ENCODE measurements at places on chromosomes 5 and 9.

DNA sequence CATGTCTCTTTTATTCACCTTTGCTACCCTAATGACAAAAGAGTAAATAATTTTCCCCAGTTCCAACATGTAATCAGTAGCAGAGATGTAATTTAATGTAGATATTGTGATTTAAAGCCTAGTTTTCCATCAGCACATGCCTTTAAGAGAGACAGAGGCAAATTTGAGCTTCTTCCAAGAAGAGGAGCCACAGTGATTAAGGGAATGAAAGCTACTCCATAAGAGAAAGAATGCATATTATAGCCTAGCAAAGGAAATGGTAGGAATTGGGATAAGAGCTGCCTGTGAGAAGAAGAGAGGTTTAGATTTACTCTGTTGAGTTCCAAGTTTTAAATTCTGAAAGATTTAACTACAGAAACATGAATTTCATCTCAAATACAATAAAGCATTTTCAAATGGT, 591.0 kb upstream of the DMAC1 start:
- no peak for DNase-seq

DNA sequence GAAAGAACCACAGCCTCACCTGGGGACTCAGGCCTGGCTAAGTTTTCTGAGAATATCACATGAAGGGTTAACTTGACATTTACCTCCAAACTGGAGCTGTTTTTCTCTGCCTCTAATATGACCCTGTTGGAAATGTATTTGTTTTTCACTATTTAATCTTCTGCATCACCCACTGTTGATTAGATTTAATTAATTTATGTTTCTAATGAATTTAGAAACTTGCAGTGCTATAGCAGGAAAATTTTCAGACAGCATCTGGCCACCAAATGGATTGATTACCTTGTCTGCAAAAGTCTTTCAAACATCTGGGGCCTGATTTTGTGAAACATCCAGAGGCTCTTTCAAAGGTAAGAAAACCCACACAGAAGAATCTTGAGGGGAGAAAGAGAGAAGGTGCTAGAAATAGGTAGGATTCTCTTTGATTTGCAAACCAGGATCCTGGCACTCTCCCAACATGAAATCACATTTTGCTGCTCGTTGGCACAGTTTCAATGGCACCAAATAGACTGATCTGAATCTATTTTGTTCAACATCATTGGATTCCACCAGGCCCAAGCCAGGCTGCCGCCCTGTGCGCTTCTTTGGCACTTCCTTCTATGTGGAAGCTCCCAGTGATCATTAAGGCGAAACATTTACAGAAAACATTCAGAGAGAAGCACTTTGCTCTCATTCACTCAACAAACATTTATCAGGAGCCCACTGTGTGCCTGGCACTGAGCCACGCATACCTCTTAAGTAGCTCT, 157.3 kb downstream of the PPP2R2B start:
- no peak for DNase-seq

DNA sequence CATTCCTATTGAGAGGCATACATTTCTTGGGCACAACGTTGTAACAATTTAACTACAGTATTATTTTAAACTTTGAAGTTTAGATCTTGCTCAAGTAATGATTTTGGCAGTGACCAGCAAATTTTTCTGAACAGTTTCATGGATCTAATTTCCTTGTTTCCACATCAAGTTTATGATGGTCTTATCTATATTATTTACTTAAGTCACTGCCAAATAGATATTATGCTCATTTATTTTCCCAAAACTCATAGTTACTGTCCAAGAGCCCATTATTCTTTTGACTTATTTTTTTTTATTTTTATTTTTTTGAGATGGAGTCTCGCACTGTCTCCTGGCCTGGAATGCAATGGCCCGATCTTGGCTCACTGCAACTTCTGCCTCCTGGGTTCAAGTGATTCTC, 86.5 kb upstream of the TLE4 start:
- DNase-seq = no peak

DNA sequence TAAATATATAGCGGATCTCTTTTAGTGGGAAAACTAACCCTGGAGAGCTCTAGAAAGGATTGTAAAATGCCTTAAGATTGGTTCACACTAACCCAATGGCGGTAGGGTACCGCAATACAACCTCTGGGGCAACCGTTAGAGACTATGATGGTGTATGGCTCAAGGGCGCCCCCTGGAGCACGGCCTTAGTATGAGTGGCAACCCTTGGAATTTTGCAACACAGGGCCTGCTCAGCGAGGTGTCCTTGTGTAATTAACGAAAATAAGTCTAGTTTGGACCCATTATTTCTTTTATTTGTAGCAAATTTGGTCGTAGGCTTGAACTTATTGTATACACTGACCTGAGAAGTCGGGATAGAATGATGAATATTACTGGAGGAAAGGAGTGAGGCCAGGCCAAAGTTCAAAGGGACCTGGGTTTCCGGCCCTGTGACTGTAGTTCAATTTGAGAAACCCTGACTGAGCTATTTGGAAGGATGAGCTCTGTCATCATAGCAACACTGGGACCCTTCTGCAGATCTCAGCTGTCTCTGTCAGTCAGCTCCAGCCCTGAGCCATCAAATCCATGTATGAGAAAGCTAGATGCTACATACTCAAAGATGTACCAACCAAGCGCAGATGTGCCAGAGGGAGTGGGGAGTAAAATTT, 54.8 kb downstream of the CAMK4 start:
- DNase-seq = no peak

DNA sequence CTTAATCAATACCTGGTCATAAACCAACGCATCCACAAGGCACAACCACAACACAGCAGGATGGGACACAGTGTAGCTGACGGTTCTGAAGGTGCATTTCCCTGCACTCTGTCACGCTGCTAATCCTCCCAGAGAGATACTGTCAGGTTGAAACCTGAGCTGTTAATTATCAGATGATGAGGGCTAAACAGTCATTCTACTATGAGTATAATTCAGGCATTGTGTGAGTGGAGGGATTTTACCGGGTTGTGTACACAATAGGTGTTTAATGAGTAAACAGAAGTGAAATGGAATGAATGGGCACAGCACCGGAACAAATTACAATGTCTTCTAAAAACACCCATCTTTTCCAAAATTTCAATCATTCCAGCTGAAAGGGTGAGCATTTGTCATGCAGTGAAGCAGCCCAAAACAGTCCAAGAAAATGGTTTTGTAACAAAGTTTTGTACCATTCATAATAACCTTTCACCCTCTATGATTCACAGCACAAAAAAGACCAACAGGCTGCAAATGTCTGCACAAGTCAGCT, 71.5 kb downstream of the ABCA1 start:
- peak; percentile 73 for DNase-seq

GRCh38 chr5:172437445-172438318, 16.6 kb downstream of the SH3PXD2B start:
- DNase-seq = peak; percentile 87

- DNase-seq = no peak
Observed at GRCh38 chr9:107274096-107274495, 9.0 kb upstream of the RAD23B start.

DNA sequence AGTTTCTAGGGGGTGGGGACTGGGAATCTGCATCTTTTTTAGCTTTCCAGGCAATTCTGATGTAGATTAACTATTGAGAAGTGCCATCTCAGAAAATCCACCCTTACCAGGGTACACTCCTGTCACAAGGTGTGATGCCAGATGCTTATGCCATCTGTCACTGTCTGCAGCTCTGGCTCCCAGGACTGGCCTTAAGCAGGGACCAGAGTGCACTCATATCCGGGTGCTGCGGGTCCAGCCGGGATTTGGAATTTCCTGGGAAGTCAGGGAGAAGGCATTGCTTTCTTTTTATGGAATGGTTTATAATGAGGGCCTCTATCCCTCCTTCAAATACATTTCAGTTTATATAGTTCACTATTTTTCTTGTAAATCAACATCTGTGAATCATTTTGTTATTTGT, 92.6 kb downstream of the TMEM174 start:
- DNase-seq = peak; percentile 99

- peak; percentile 9 for DNase-seq
Observed at GRCh38 chr9:129558551-129559505, 62.1 kb downstream of the C9orf50 start.

DNA sequence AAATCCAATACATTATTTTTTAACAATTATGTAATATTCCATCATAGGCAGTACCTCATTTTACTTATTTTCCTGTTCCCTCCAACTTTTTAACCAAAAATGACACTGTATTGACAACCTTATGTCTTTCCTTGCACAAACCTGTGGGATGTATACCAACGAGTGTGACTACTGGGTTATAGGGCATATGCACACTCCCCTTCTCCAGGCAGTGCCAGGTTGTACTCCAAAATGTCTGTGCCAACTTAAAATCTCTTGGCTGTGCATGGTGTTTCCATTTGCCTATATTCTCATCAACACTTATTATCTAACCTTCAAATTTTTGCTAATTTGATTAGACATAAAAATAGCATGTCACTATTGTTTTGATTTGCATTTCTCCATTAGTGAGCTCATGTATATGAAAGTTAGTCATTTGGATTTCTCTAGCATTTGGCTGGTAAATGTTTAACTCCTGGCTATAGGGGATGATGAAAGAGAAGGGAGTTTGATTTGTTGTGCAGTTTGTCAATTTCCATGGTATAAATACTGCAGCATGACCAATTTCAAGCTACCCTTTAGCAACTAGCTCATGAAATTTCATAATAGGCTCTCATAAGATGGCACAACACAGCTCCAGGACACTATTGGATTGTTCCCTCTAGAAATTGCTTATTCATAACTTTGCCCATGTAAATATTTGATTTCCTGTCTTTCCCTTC, 129.9 kb downstream of the BAAT start:
- no peak for DNase-seq

DNA sequence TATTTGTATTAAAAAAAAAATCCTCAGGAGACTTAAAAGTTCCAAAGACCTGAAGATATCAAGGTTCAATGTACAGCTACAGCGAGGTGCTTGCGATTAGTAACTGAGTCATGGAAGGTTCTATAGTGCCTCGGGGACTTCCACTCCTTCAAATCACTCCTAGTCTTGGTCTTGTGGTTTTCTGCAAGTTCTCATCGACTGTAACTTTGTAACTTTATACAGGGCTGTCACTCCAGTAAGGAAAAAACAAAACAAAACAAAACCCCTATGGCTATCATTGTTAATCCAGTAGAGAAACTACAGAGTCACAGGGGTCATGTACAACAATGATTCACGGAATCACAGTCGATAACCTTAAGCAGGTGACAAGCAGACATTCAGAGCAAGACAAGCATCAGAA, 39.8 kb upstream of the SELENOP start:
- no peak for DNase-seq

DNA sequence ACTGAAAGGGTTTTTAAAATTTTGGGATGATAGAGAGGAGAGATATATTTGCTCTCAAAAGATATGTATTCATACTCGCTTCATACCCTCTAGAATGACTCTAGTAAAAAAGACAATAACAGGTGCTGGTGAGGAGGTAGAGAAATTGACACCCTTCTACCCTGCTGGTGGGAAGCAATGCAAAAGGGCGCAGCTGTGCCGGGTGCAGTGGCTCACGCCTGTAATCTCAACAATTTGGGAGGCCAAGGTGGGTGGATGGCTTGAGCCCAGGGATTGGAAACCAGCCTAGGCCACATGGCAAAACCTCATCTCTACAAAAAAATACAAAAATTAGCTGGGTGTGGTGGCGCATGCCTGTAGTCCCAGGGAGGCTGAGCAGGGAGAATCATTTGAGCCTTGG, 33.9 kb upstream of the NXNL2 start:
- no peak for DNase-seq

DNA sequence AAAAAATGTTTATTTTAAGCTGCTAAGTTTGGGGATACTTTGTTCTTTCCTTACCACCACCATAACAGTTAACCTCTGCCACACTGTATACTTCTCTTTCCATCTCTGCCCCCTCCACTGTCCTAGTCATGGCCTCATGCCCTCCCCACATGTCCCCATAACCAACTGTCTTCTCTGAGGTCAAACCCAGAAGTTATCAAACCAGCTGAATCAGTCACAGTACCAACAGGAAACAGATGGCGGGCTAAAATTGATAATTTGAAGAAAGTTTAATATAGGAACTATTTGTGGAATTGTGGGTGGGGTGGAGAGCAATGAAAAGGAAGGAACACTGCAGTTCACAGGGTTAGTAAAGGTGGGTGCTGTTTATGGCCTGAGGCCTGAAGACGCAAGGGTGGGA, 5.7 kb upstream of the DCTN4 start:
- DNase-seq = no peak

- no peak for DNase-seq
Observed at GRCh38 chr5:112419164-112419985, at the start of gene EPB41L4A. Gene EPB41L4A, minus strand, starts transcription at chr5:112419277. Its CDS starts 238 bp downstream, at chr5:112419039.

- DNase-seq = no peak
Observed at GRCh38 chr9:134526584-134527477, 114.8 kb upstream of the COL5A1 start.

- DNase-seq = no peak
Observed at GRCh38 chr5:168408561-168409305, 77.5 kb upstream of the RARS1 start.

DNA sequence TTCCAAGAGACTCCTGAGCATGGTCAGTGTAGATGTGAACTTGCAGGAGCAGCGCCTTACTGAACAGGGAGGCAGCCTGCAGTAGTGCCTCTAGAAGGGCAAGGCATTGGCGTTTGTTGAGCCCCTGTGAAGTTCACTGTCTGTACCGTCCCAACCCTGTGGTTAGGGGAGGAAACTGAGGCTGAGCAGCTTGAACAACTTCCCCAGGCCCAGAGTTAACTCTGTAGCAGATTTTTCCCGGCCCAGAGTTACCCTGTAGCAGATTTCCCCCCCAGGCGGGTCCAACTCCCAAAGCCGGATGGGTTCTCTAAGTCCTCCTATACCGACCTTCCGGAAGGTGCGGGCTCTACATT, 9.6 kb downstream of the LMX1B start:
- DNase-seq = no peak

DNA sequence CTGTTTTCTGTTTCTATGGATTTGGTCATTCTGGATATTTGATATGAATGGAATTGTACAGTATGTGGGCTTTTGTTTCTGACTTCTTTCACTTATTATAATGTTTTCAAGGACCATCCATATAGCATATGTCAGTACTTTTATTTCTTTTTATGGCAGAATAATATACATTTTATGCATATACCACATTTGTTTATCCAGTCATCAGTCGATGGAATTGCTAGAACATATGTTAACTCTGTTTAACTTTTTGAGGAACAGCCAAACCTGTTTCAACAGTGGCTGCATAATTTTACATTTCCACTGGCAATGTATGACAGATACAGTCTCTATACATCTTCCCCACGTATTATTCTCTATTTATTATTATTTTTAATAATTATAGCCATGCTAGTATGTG, 131.6 kb downstream of the PARP8 start:
- DNase-seq = no peak

GRCh38 chr9:107994648-107995047, 505.1 kb upstream of the KLF4 start:
- DNase-seq = no peak

DNA sequence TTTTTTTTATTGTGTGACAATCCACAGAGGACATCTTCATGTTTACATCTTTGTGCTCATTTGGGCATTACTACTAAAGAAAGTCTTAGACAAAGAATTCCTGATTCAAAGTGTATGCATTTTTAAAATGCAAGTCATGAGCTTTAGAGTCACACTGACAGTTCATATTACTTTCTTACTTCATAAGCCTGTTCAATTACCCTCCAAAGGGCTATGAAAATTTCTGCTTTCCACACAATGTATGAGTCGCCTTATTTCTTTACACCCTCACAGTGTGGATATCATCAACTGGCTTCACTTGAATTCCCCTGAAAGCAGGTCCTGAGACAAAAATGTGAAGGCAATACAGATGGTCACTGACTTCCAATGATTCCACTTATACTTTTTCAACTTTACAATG, 280.4 kb upstream of the PTGER4 start:
- no peak for DNase-seq
